ENCODE measurements at places on chromosomes 2 and 18. TPM values are rescaled to one million over a fixed set of nuclear protein-coding genes. Genes with fewer than 3 reads are reported as not detected.

TUBB8B gene
- not detected for total RNA-seq

PROM2 gene
- total RNA-seq = 0.32 TPM

CDK15 gene
- total RNA-seq = 0.11 TPM

ELOA2 gene
- not detected for total RNA-seq

PTPRN gene
- 0.13 TPM for total RNA-seq

CRACDL gene
- under 0.01 TPM for total RNA-seq

Data from articular chondrocyte of knee joint (primary cell).